NCI-H2227 treated with DMSO at 0.1 percent for 48 hours (cell line): ENCODE measurements at places on chromosomes 12 and 14.

- DNase-seq: no peak
Observed at GRCh38 chr12:102215992-102216691, 18.5 kb upstream of the PMCH start.

DNA sequence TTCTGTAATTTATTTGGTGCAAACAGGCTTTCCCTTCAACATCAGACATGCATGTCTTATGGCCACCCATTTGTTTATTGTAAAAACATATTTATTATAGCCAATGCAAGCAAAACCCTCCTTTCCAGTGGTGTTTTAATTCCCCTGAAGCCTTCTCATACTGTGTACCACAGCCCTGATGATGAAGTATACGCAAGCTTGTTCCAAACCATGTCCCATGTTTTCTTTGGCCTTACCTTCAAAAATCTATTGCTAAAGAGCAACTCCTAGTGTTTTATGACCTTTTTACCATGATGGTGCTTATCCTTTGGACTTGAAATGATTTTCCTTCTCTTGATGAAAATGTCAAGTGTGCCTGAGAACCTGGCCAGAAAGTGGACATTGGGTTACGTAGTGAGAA is 85.9 kb upstream of the CCDC91 start:
- no peak for DNase-seq

GRCh38 chr12:55729819-55730818 is 1.3 kb upstream of the CD63 start:
- DNase-seq: peak; percentile 39

DNA sequence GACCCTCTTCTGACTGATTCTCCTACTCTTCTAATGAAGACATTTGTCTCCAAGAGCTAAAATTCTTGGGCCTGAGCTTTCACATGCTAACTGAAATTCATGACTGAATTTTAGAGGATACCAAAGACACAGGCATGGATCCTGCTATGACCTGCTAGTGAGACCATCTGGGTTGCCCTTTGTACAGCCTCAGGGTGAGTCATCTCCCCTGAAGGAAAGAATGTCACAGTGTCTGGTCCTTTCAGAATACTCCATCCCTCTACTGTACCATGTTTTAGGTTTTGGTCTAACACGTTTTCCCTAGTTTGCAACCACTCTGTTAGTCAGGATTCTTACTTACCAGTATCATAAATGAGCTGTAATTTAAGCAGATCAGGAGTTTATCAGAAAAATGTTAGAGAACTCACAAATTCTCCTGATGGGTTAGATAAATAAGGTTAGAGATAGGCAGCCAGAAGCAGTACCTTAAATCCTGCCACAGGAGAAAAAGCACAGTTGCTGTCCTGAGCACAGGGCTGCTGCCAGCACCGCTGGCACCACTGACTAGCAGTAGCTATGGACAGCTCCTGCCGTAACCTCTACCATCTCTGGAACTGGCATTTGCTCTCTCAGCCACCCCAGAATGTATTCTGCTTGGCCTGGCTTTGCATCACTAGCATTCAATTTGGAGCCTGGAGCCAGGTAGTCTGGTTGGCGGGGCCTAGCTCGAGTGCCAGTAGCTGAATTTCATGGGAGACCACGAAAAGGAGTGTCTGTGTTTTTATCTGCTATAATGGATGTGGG is 127.6 kb downstream of the ANO6 start:
- DNase-seq: no peak

- DNase-seq: no peak
Observed at GRCh38 chr12:50924131-50924438, 28.3 kb upstream of the HIGD1C start.

DNA sequence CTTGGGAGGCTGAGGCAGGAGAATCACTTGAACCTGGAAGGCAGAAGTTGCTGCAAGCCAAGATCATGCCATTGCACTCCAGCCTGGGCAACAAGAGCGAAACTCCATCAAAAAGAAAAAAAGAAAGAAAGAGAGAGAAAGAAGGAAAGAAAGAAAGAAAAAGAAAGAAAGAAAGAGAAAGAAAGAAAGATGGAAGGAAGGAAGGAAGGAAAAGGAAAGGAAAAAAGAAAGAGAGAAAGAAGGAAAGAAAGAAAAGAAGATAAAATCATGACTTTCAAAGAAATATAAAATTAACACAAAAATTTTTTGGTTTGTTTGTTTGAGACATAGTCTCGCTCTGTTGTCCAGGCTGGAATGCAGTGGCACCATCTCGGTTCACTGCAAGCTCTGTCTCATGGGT is 22.2 kb upstream of the DAAM1 start:
- DNase-seq: no peak

- DNase-seq: no peak
Observed at GRCh38 chr14:54219261-54220070, 177.3 kb upstream of the CDKN3 start.

DNA sequence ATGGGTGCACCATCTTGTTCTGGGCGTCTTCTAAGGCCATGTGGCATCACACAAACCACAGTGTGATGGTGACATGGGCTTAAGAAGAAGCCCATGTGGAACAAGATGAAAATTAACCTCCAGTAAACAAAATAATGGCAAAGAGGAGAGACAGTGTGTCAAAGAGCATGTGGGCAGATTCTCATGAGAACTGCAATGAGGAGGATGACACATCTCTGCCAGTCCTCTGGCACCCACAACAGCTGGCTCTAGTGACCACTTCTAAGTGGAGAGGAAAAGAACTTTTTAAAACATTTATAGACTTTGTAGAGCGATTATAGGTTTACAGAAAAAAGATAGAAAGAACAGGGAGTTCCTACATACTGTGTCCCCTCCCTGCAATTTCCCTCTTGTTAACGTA is 401.4 kb downstream of the ATP23 start:
- DNase-seq: no peak

GRCh38 chr12:28035500-28035899 is 63.0 kb upstream of the PTHLH start:
- no peak for DNase-seq

DNA sequence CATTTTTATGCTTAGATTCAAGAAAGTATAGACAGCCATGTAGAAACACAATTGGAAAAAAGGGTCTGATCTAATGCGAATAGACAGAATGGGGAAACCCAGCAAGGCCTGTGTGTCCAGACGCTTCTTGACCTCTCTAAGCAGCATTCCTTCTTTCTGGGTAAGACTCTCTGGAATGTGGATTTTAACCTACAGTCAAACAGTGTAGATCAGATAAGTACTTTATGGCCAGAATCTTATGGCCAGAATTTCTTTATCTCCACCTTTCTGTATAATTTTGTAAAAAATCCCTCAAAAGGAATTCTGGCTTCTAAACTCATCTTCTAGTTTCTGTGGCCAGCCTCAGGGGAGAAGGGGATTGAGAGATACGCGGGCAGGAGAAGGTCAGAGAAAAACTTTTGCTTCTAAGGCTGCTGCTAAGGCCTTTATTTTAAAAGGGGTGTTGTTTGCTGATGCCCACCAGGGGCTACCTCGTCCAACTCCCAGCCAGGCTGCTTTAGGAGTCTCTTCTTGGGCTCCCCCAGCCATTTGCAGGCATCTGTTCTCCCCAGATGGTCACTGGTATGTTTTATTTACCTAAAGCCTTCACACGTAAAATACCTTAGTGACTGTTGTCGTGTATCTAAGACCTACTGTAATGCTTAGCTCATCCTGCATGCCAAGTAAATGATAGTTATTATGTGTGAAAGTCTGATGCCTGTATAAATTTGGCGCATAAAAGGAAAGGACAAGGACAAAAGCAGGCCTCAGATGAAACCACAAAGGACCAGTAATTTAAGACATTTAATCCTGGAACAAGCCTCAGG is 68.4 kb downstream of the ANO6 start:
- DNase-seq: peak; percentile 48

DNA sequence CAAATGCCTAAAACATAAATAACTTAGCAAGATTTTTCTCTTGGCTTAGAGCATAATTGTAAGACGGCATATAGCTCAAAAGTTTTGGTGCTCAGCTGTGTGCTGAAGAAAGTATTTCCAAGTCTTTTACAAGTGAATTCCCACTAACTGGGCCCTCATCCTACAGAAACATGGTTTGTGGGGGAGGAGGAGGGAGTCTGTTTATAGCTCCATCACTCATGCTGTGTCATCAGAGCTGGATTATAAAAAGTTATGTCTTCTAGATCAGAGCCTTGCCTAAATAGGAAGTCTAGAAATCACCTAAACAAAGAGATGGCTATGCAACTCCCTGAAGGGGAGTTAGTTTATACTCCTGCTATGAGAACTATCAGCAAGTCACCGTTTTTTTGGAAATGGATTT is 65.9 kb upstream of the OTOGL start:
- no peak for DNase-seq

DNA sequence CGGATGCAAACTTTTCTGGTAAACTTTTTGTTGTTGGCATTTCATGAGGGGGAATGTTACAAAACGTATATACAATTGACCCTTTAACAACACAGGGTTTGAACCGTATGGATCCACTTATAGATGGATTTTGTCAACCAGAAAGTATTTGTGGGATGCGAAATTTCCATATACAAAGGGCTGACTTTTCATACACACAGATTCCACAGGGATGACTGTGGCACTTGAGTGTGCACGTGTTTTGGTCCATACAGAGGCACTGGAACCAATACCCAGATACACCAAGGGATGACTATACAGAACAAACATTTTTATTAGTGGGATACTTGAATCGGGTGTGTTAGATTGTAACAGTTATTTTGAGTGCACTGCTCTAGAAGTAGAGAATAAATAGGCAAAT is 29.8 kb upstream of the CCT2 start:
- DNase-seq: no peak

DNA sequence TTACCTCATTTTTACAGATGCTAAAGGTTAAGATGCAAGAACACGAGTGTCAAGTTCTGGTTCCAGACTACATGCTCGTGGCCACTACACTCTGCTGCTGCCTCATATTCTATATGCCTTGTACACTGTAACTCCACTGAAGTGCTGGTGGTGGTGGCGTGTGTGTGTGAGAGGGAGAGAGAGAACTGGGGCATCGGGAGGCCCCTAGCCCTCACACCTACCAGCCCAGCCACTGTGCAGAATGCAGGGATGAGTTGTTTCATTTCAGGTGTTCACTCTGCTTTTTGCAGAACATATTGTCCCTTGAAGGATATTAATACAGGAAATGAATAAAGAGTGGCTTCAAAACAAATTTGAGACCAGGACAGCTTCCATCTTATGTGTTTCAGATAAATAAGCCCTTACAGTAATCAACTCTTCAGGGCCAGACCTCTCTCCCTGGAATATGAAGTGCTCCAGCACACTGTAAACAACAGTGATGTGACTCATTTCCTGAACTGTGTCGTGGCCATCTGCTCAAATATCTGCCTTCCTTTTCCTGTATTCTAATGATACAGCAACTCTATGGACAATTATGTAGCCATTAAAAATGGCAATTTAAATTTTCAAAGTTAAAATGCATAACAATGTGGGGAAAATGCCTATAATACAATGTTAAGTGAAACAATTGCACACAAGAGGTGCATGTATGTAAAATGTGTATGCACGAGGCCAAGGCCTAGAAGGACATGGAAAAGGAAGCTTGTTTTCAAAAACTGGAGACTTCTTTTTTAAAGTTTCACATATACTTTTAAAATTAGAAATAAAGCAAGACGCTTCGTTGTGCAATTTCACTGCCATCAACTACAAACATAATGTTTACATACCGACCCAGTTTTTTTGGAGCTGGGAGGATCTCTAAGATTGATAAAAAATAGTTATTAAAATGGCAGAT is 215.4 kb downstream of the PELI2 start:
- no peak for DNase-seq

GRCh38 chr14:95645389-95645996 is 40.7 kb upstream of the TCL1B start:
- DNase-seq: no peak

GRCh38 chr14:56487761-56488160 is 91.8 kb upstream of the TMEM260 start:
- DNase-seq: no peak

DNA sequence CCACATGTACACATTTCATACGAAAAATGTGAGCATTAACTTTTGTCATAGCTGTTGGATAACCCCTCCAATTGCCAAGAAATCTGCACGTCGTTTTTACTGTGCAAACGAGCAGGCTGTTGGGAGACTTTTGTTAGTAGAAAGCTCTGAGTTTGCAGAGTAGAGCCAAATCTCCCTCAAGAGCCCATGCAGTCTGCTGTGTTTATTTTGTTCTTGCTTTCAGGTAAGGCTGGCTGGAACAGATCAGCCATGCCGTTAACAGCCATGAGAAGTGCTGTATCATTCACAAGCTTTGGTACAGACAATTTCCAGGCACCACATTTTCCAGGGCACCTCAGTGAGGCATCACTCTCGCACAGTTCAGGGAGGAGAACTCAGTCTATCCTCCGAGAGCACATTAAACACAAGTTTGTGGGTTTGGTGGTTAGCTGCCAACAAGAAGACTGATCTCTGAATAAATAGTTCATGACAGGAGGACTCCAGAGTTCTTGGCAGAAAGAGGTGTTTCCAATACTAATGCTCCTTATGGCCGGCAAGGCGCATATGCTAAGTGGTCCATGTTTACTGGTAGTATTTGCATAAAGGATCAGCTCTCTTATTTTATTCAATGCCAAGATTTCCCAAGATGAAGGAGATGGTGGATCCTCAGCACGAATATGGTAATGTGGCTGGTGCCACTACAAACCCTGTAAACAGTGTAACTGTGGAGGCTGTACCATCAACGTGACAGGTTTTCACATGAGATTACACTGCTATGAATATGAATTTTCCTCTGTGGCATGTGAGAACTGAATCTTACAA is 30.3 kb upstream of the PELI2 start:
- no peak for DNase-seq

DNA sequence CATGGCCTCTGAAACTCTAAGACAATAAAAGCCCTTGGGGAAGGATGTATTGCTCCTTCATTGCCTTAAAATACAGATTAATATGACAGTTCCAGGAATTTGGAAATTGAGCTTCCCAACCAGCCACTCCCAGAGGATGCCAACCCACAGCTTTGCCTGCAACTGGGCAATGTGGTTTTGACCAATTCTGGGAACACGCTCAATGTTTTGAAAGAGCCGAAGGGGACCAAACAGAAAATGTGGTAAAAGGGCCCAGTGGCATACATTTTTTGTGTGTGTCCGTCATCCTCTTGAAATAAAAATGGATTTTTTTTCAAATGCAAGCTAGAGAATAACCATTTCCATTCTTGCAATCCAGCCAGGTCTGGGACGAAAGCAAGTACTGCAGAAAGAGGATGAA is 88.3 kb upstream of the PLEKHG7 start:
- DNase-seq: no peak

DNA sequence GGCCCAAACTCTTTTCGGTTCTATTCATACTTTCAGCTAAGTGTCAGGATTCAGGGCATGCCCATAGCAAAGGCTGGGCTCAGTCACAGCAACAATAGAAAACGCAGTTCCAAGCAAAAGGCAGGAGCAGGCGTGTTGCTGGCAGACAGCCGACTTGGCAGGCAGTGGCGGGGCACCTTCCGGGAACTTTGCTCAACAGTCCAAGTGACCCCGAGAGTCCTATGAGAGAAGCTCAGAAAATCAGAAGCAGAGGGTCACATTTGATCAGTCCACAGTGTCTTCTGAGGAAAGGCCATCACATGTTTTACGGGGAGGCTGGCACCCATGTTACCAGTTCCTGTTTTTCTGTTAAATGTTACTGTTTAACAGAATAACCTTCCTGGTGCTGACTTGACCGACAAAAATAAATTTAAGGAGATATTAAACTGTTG is 115.0 kb downstream of the DACT1 start:
- DNase-seq: no peak
